NCI-H1105 (cell line): ENCODE measurements at places on chromosomes 6 and 20.

DNA sequence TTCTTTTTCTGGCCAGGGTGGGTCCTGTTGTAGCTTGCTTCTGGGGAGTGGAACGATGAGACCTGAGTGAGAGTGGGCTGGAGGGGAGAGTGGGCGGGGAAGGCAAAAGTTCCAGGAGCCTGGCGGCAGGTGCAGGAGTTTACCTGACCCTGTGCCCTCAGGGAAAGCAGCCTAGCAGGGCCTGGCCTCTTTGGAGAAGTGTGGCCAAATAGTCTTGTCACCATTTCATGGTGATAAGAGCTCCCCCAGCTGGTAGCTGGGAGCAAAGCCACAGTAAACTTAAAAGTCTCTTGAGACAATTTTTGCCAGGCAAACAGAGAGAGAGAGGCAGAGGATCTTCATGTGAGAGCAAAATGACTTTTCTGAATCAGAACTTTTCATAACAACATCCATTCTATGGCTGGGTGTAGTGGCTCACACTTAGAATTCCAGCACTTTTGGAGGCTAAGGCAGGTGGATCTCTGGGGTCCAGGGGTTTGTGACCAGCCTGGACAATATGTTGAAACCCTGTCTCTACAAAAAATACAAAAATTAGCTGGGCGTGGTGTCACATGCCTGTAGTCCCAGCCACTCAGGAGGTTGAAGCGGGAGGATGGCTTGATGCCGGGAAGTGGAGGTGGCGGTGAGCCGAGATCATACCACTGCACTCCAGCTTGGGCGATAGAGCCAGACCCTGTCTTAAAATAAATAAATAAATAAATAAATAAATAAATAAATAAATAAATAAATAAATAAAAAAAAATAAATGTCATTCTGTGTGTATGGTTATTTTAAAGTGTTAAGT, 161.8 kb upstream of the SCGN start:
- DNase-seq = peak; percentile 91

DNA sequence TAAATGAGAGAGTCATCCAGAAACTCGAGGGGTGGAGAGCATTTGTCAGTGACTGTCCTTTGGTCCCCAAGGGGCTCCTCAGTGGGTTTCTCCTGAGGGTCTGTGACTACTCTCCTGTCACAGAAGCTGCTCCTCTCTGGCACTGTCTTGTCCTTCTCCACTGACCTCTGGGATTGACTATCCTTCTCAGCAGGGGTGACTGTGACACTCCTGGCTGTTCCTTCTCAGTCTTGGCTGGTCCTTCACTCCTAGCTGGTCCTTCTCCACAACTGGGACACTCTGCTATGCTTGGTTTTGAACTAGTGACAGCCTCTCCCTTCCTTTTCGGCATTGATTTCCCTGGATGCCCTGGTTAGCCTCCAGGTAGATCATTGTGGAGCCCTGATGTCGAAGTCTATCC, 33.5 kb downstream of the DYNLT1 start:
- no peak for DNase-seq

DNA sequence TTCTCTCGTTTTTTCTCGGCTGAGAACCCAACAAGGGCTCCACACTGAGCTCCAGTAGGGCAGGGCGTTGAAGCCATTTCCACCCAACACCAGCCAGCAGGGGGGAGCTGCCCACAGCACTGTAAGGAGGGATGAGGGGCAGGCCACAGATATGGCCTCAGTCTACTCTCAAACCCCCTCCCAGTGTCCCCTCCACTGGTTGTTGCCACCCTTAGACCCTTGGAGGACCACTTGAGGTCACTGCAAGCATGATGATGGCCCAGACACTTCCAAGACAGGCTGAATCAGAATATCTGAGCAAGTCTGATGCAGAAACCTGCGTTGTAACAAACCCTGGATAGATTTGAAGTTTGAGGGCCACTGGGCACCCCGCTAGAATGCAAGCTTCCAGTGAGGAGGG, 217.0 kb upstream of the CST7 start:
- no peak for DNase-seq

GRCh38 chr20:20887593-20888265, 175.3 kb upstream of the RALGAPA2 start:
- no peak for DNase-seq

DNA sequence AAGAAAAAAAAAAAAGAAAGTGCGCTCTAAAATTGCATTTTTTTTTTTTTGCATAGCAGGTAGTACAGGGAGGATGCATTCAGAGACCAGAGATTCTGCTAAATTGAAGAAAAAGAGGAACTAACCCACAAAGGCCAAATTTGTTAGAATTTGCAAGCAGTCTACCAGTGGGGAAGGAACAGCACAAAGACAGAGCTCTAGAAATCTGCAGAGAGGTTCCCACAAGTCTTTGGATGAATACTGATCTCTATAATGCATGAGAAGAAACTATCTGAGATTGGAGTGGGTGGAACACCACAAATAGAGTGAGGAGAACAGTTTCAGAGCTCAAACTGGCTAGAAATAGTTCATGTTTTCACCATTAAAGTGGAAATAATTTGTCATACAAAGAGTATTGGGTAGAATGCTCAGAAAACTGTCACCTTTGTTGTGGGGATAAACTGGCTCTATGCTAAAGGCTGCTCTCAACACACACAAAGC, 79.6 kb upstream of the AHI1 start:
- no peak for DNase-seq

DNA sequence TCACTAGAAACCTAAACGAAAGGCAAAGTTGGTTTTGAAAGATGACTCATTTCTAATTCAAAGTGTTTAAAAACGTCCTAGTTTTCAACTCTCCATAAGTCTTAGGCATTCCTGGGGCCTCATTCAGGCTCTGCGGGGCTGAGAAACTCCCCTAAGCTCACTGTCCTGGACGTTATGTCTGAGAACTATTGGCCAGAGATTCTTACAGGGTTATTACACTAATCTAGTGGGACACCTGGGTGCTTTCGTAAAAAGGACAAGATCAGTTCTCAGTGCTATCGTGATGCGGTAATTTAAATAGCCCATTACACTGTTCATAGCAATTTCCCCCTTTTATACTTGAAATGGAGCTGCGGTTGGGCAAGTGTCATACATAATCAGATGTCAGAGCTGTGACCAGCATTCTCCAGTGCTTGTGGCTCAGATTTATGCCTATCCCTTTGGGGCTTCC, 280.9 kb downstream of the QKI start:
- DNase-seq = no peak

- DNase-seq = no peak
Measured at GRCh38 chr6:83707829-83708545, 914 bp downstream of the SNAP91 start.

DNA sequence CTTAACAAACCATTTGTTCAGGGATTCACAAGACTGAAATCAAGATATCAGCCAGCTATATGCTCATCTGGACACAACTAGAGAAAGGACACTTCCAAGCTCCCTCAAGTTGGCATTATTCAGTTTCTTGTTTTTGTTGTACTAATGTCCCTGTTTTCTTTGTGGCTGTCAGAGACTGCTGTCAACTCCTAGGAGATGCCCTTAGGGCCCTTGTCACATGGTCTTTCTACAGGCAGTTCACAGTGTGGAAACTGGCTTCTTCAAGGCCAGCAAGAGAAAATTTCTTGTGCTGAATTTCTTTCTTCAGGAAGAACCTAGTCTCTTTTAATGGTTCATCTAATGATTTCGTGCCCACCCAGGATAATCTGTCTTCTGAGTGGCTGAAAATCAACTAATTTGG, 677.2 kb upstream of the MAN1A1 start:
- DNase-seq = no peak

- no peak for DNase-seq
Measured at GRCh38 chr6:52995913-52996645, 995 bp upstream of the GSTA4 start.

- no peak for DNase-seq
Measured at GRCh38 chr6:57135885-57136284, 36.2 kb upstream of the BAG2 start.

DNA sequence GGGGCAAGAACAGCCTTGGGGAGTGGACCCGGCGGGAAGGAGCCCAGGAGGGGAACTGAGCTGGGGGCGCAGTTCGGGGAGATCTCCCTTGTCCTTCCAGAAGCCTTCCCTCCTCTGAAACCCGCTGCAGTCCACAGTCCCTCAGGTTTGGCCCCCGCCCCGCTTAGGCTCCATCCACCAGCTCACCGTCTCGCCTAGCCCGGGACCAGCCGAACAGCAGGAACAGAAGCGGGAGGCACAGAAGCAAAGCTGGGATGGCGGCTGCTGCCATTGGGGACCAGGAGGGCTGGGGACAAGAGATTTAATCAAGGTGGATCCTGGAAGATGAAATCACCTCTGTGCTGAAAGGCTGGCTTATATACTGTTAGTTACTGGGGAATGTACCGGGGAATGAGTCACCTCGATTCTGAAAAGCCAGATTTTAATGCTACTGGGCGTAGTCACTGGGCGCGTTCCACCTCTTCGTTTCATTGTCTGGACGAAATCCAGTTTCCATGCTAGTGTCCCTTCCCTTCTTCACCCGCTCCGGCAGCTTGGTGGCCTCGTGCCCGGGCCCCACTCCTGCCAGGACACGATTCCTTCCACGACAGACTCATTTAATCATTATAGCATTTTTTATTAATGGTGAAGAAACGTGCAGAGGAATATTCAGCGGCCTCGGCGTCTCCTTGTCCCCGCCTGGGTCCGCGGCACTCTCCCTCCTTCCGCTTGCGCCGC, at the start of gene RAET1L:
Gene RAET1L (minus strand): TSS at position 332 of the 717 bp plus-strand sequence. CDS start 61 bp downstream, at position 271.
- no peak for DNase-seq

DNA sequence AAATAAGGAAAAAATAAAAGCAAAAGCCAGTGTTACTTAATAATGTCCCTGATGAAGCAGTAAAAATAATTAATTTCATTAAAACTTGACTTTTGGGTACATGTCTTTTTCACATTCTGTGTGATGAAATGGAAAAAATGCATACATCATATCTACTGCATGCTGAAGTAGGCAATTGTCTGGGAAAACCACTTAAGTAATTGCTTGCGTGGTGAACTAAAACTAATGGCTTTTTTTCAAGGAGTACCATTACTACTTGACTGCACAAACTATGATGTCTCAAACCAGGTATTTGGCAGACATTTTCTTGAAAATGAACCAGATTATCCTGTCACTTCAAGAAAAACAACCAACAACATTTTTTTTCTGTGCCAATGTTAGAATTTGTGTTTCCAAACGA, 91.3 kb upstream of the AKIRIN2 start:
- no peak for DNase-seq

GRCh38 chr6:140202964-140203515, 828.6 kb upstream of the CITED2 start:
- no peak for DNase-seq

DNA sequence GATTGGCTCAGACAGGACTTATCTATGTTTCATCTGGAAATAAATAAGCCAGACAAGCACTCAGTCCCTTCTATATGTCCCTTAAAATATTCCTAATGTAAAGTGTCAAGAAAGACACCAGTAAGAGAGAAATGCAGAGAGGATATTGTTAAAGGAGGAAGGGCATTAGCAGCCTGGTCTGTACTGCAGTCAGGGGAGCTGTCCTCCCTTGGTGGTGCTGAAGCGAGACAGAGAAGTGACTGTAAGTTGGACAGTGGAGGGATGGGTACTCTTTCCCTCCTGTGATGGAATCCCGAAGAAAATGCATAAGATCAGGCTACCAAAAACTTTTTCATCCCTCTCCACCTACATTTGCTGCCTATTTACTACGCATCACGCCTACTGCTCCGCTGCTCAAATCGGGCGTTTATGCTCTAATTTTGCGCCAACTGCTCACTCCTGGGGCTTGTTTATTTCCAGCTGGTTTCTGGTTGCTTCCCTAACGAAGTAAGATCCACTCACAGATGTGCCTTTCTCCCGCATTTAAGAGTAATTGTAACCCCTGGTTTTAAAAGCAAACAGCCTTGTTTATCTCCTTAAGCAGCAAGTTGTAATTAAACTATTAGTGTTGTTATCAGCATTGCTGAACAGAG, 35.2 kb downstream of the PHACTR1 start:
- no peak for DNase-seq

GRCh38 chr6:154474648-154475428, 35.6 kb downstream of the CNKSR3 start:
- DNase-seq = no peak

- no peak for DNase-seq
Measured at GRCh38 chr6:12401200-12401599, 111.0 kb downstream of the EDN1 start.

DNA sequence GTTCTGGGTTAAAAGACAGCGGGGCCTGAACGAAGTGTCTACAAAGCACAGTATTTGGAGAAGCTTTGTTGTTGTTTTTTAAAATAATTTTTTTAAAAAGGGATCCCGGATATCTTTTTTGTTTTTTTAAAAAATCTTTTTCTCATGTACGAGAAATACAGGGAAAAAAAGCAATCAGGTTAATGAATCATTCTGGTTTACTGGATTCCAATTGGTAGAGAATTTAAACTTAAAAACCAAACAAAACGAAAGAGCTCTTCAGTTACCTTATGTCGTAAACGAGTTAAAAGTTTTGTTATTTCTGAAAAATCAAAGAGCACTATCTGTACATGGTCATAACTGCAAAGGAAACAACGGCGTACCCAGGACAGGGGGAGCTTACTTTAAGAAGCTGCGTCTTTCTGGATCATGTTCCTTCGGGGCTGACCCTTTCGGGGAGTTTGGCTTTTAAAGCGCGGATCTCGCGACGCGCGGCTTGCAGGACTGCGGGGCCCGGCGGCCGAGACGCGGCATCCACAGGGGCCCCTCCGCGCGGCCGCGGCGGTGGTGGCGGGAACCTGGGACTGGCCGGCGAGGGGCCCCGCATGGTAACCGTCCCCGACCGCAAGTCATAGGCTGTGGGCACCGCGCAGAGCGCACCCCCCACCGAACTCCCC, 927 bp downstream of the IL20RA start:
- no peak for DNase-seq

- DNase-seq = no peak
Measured at GRCh38 chr20:64025826-64026412, 10.1 kb upstream of the C20orf204 start.

DNA sequence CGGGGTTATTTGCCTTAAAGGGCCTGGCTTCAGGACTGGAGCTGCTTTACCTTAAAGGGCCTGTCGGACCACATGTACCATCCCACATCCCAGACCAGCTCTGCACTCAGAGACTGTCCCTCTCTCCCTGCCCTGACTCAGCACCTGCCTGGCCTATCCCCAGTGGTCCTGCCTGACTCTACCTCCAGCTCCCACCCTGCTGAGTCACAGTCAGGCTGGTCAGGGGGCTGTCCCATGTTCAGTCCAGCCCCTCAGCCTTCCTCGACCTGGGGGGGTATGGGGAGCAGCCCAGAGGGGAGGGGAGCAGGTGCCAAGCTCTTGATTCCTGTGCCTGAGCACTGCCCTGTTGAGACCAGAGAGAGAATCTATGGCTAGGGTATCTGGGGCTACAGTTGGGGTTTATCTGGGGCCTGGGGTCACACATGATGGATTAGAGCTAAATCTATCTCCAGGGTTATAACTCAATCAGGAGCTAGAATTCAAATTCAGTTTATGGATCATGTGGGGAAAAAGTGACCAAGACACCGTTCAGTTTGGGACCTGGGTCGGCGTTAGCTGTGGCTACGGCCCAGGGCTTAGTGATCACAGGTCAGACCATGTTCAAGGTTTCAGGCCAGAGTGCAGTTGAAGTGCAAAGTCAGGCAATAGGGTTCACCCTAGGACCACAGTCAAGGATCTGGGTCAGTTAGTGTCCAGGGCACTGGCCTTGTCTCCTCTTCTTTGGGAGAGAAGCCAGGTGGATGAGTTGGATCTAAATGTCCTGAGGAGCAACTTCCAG, 9.4 kb upstream of the TRIB3 start:
- DNase-seq = no peak

GRCh38 chr6:107122748-107123147, 7.4 kb upstream of the BEND3 start:
- DNase-seq = no peak

- DNase-seq = no peak
Measured at GRCh38 chr6:168926306-168926705, 327.3 kb downstream of the THBS2 start.

- no peak for DNase-seq
Measured at GRCh38 chr6:83073615-83074014, 6.1 kb downstream of the DOP1A start.

GRCh38 chr6:97969065-97969464, 686.0 kb upstream of the MMS22L start:
- no peak for DNase-seq
